ENCODE measurements at places on chromosomes 1 and 21.

DNA sequence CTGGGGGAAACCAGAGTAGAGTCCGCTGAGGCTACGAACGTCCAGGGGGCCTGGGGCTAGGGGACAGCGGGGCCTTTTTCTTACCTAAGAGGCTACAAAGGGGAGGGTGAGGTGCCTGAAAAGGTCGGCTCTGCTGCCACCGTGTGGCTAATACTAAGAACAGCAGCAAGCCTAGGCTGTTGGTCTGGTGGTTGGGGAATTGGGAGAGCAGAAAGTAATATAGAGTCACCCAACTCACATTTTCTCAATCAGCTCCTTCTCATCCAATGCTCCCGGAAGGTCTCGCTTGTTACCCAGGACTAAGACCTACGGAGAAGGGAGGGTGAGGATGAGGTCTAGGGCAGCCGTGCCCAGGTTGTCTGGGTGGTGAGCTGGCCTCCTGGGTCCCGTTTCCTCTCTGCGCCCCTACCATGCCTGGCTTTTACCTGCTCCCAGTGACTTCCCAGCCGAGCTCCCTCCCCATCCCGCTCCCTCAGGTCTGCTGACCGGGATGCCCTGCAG lies 9.3 kb downstream of the ARL8A start:
- DNase-seq, result no peak

DNA sequence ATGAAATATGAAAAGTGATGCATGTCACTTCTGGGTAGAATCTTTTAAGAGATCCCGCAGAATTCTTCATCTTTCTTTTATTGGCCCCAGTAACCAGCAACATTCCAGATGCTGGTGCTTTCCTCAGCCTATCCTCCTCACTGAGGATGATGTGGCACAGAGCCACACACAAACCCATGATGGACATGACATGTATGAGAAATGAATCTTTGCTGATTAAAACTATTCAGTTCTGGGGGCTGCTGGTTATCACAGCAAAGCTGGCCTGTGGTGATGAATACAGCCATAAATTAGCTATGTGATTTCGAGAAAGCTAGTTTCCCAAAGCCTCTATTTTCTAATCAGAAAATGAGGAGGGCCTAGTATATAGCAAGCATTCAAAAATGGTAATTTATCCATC lies 8.3 kb upstream of the ERICH3 start:
- no peak for DNase-seq

DNA sequence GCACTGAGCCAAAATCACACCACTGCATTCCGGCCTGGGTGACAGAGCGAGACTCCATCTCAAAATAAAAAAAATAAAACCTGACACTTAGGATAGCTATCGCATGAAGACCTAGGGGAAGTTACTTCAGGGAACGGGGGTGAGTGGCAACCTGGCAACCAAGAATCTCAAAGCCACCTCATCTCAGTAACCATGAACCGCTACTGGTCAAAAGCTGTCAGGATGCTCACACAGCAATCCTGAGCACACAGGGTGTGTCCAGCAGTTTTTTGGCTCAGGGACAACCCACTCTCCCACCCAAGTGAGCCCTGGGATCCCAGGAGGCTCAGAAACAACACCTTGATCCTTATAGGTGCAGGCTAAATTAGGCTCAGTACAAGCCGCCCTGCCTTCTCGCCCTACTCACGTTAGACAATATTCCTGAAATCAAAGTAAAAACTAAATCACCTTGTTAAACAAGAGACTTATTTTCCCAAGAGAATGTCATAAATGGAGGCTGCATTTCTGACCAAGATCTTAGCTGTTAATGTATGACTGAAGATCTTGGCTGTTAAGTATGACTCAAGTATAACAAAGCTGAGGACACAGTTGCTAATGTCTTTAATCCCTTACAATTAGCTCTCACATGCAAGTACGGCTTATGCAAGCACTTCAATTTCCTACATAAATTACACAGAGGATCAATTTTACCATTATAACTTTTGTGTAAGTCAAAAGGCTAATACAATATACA lies 48.3 kb upstream of the NADK start:
- DNase-seq, result no peak

DNA sequence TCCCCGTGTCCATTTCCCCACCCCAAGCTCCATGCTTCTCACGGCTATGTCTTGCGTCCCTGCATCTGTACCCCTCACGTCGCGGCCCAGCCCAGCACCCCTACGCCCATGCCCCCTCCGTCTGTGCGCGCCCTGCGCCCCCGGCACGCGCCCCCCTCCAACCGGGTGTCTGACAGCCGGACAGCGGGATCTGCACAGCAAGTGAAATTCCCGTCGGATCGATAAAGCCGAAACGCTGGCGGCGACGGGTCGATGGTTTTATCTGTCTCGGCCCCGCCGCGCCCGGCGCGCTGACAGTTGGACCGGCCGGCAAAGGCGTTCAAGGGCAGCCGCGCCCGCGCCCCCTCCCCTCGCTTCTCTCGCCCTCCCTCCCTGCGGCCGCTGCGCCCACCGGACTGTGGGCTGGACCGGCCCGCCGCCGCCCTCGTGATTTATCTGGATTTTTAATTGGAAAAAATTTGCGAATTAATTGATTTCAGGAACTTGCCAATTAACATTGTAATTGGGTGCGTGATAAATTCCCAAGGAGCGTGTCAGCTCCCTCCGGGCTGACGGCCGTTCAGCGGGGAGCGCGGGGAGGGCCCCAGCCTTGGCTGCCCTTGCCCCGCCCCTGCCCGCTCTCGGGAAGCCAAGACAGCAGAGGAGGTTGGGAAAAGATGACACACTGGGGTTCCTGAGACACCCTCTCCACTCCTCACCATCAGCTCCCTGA lies 57.1 kb downstream of the TMEM53 start:
- DNase-seq, result no peak

GRCh38 chr1:17984583-17984982 lies 123.0 kb upstream of the IGSF21 start:
- no peak for DNase-seq

DNA sequence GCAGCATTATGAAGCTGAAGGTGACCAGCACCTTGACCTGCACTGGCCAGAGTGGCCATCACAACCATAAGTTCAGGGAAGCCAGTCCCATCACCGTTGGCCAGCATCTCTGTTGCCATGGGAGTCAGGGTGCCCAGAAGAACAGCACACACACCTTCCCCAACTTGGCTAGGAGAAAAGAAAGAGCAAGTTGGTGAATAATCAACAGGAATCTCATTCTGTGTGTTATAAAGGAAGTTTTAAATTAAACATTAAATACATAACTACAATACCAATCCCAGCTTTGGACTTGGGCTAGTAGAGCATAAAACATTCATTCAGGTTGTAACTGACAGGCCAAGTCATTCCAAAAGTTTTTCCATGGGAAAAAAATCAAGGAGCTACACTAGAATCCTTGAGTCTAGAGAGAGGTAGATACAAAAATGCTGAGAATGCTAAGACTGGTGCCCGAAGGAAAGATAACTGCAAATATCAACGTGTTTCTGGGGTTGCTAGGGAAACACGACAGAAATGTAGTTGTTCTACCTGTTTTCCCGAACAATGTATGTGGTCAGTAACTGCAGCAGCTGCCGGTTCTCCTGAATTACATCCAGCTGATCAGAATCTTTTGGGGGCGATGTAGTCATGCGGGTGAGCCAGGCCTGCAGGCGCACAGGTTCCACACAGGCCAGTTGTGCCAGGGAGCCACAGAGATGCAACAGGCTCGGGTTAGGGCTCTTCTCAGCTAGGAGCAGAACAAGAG lies 45.6 kb downstream of the UBR4 start:
- DNase-seq, result no peak

DNA sequence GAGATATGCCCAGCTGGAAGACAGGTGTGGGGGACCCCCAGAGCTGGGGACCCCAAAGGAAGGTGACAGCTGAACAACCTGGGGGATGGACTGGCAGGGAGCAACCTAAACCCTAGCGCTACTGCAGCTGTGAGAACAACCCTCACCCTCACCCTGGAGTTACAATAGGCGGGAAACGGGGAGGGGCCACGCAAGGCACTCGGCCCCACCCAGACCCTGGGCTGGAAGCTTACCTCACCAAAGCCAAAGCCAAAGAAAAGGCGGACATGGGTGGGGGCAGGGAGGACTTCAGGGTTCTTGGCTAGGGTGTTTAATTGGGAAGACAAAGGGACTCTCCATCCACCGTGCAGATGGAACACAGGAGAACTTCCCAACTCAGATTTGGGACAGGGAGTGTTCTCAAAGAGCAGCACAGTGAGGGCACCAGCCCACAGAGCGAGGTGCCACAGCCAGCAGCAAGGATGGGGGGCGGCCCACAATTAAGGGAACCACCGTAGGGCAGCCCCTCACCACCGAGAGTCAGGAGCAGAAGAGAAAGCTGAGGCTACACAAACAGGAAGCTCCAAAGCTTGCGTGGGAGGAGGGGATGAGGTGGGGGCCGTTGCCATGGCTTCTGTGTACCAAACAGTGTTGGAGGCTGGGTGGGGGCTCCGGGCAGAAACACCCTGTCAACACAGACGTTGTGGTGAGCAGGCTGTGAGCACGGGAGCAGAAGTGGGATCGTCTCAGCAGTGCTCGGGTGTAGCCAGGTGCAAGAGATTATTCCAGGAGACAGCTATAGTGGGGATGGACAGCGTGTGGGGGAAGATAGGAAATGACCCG lies 1.9 kb downstream of the TAGLN2 start:
- peak; percentile 56 for DNase-seq

GRCh38 chr1:198498881-198499280 lies 41.6 kb downstream of the ATP6V1G3 start:
- no peak for DNase-seq

GRCh38 chr1:16631248-16632043 lies 18.1 kb upstream of the NBPF1 start:
- DNase-seq, result no peak

- DNase-seq, result no peak
These were observed 6.2 kb downstream of the TMEM125 start for GRCh38 chr1:43275826-43276620.

Data from GM04503 (cell line).